Lower leg skin (tissue), 4 donors: ENCODE measurements at places on chromosomes 12 and 14.

GRCh38 chr14:72347118-72347517, 414.9 kb downstream of the RGS6 start:
- DNase-seq, result no peak

GRCh38 chr14:61408498-61408897, 87.1 kb downstream of the PRKCH start:
- no peak for DNase-seq

- DNase-seq, result peak; percentile 81
These were observed 873 bp downstream of the PLXNC1 start for GRCh38 chr12:94149119-94149780.

GRCh38 chr12:27003421-27004381, 10.5 kb downstream of the TM7SF3 start:
- DNase-seq, result no peak

DNA sequence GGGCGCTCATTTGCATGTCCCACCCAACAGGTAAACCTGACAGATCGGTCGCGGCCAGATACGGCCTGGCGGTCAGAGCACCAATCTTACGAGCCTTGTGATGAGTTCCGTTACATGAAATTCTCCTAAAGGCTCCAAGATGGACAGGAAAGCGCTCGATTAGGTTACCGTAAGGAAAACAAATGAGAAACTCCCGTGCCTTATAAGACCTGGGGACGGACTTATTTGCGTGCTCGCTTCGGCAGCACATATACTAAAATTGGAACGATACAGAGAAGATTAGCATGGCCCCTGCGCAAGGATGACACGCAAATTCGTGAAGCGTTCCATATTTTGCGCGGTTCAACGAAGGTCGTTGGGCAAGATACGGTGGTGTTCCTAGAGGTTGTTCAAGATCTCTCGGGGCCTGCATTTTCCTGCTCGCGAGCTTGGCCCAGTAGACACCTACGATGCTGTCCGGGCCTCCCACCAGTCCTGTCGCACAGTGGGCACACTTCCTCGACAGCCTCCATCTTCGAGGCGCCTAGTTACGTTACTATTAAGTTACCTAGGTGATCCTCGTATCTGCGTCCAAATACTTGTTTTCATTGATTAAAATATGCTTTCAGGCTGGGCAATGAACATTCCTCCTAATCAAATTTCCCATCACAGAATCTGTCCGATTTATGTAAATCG, at the start of gene RNU6-7:
TSS of gene RNU6-7 (plus strand) at position 230 of the 675 bp plus-strand sequence.
- no peak for DNase-seq

DNA sequence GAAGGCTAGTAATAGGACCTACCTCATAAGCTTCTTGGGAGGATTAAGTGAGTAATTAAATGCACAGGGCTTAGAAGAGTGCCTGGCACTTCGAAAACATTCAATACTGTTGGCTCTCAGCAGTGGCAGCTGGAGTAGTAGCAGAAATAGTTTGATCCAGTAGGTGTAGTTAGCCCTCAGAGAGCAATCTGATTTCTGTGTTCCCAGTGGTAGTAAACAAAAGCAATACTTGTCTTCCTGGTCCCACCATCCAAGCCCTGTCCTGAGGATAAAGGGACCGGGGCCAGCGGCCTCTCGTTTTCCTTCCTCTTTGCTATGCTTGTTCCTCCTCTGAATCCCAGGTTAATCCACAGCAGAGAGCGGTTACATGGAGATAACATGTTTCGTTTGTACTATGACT, 131.6 kb downstream of the SAMD4A start:
- DNase-seq, result no peak

GRCh38 chr14:91406982-91407381, 10.6 kb downstream of the CCDC88C start:
- no peak for DNase-seq

DNA sequence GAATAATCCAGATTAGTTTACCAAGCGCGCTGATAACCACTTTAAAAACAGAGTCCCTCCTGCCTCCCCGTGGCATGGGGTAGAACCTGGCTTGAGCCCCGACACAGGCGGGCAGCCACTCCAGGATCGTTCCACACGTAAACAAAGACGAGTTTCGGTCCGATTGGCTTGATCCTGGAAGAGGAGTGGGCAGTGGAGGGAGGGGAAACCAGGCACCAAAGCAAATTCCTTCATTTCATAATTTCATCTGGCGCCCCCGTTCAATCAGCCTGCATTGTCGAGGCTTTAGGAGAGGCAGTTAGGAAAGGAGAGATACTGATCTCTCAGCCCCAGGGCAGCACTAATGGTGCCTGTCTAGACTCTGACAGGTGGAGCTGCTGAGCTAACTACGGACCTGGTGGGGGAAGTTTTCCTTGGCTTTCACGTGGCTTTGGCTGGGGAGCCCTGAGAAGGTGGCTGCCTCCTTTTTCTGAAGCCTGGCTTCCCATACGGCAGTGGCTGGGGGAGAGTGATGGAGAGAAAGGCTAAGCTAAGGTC, 751 bp upstream of the GPRC5A start:
- no peak for DNase-seq

DNA sequence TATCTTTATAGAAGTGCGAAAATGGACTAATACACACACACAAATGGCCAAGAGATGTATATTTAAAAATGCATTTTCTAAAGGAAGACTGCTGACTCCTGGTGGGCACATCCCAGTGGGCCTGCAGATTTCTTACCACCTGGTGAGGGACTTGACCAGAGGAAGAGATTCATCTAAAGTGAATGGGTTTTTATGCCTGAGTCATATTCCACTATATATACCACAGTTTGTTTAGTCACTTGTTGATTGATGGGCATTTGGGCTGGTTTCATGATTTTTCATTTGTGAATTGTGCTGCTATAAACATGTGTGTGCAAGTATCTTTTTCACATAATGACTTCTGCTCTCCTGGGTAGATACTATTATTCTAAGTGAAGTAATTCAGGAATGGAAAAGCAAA, 277.3 kb downstream of the SLC16A7 start:
- DNase-seq, result no peak

GRCh38 chr12:85568395-85569103, 267.7 kb downstream of the RASSF9 start:
- peak; percentile 81 for DNase-seq

- DNase-seq, result peak; percentile 91
These were observed 46.1 kb upstream of the OTOGL start for GRCh38 chr12:80053051-80053790.

- DNase-seq, result no peak
These were observed 3.5 kb upstream of the FAR2 start for GRCh38 chr12:29145372-29146170.

- DNase-seq, result no peak
These were observed 88.8 kb upstream of the NOS1 start for GRCh38 chr12:117450209-117450608.

DNA sequence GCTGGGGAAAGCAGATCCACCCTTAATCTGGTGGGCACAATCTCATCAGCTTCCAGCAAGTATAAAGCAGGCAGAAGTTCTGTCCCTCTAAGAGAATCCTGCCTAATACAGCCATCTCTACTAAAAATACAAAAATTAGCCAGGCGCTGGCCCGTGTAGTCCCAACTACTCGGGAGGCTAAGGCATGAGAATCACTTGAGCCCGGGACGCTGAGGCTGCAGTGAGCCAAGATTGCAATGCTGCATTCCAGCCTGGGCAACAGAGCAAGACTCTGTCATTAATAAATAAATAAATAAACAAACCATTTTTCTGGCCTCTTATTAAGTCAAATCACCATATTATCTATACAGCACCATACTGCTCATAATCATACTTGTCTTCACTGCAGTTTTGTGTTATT, 111.2 kb downstream of the MED13L start:
- DNase-seq, result no peak

GRCh38 chr14:50892255-50892654, 20.4 kb downstream of the ABHD12B start:
- no peak for DNase-seq

GRCh38 chr12:3614806-3615466, 123.9 kb downstream of the PRMT8 start:
- no peak for DNase-seq

DNA sequence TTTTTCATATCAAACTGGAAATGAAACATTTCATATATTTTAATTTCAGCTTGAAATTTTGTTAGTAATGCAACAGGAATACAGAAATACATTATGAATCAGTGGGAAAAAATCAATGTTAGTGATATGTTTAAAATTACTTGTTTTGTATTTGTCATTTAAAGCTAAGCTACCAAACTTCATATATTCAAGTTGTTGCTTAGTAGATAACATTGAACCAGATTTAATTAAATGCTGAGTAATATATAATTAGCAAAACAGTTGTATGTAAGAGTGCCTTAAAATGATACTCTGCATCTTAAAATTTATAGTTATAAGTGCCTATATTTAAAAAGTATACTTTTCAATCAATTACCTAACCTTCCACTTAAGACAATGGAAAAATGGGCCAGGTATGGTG, 5.0 kb downstream of the CHURC1 start:
- no peak for DNase-seq

GRCh38 chr12:79983492-79983891, 48.6 kb upstream of the PPP1R12A start:
- no peak for DNase-seq

DNA sequence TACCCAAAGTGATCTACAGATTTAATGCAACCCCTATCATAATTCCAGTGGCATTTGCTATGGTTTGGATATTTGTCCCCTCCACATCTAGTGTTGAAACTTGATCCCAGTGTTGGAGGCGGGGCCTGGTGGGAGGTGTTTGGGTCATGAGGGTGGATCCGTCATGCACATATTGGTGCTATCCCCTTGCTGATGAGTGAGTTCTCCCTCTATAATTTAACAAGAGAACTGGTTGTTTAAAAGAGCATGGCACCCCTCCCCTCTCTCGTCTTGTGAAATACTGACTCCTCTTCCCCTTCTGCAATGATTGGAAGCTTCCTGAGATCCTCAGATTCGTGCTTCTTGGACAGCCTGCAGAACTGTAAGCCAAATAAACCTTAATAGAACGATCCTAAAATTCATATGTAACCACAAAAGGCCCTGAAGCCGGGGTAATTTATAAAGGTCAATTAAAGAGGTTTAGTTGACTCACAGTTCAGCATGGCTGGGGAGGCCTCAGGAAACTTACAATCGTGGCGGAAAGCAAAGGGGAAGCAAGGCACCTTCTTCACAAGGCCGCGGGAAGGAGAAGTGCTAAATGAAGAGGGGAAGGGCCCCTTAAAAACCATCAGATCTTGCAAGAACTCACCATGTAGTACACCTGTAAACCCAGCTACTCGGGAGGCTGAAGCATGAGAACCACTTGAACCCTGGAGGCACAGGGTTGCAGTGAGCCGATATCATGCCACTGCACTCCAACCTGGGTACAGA, 41.2 kb downstream of the SLC39A9 start:
- DNase-seq, result no peak

- DNase-seq, result no peak
These were observed 417.2 kb upstream of the FLRT2 start for GRCh38 chr14:85112762-85113161.

- DNase-seq, result no peak
These were observed 2.3 kb upstream of the MDM2 start for GRCh38 chr12:68805592-68806120.

DNA sequence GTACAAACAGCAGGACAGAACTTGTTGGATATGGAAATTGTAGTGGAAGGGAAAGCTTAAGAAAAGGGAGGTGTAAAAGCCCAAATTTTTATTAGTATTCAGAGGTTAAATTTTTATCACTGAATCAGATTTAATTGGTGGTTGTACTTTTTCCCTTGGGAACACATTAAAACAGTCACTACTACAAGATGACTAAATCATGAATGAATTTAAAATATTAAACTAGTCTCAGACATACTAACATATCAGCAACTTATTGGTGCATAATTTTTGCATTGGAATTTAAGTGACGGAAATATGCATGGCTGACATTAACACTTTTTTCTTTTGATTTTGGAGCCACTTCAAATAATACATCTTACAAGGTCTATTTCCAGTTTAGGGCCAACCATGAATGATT, 27.6 kb downstream of the SAMD4A start:
- no peak for DNase-seq

DNA sequence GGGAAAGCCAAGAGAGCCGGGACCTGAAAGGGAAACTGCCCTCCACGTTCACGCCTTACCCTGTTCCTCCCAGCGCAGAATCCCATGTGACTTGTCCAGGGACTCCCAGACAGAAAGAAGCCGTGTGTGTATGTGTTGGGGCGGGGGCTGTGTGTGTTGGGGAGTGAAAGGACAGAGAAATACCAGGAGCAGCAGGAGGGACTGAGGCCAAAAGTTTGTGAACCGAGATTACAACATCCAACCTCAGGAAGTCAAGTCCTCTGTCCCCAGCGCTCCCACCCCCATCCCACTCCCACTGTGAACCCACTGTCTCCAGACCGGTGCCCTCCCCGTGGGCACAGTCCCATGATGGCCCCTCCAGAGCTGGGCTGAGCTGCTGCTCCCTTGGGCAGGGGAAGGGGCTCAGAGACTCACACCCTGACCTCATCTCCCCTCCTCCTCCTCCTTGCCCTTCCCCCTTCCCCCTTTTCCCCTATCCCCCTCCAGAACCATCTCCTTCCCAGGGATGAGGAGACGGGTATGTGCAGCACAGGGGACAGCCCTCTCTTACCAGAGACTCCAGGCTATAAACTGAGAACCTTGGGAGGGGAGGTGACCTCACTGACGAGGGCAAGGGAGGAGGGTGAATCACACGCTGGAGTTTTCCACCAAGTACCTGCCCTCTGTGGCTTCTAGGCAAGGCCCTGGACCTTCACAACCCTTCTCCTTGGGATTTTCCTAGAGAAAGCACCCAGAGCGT, at the start of gene SLC6A12:
TSS of gene SLC6A12 (minus strand) at position 155 of the 739 bp plus-strand sequence. CDS start 4,171 bp downstream, outside the sequence.
- no peak for DNase-seq

DNA sequence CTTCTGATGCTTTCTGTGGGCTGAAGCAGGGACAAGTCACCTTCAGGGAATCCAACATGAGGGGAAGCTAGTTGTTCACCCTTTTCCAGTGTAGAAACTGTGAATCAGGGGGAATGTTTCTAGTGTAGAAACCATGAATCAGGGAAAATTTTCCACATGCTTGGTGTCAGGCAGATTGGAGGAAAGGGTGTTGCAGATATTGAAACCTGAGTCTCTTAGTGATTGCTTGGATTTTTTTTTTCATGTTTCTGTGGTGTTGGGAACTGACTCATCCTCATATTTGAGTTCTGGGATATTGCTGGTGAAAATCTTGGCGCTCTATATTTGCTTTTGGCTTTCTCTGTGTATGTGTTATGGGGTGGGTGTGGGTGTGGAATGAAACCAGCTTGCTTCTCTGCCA, 144.5 kb upstream of the FBXO33 start:
- DNase-seq, result no peak

- DNase-seq, result no peak
These were observed 30.1 kb downstream of the NRDE2 start for GRCh38 chr14:90301668-90302090.

DNA sequence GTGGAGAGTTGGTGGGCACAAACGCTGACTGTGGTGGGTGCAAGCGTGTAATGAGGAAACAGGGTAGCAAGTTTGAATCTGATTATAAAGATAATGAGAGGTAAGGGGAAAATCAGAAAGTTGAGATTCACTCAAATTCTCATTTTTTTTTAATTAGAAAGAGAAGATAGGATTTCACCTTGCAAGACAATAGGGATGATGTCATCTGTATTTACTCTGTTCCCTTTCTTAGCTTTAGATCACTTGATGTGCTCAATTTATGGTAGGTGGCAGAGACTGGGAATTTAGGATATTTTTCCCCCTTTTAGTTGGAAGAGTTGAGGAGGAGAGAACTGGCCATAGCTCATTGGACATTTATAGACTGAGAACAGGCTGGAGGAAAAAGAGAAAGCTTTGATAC, 363.6 kb downstream of the AEBP2 start:
- no peak for DNase-seq

GRCh38 chr12:54404061-54405004, 14.7 kb downstream of the ITGA5 start:
- no peak for DNase-seq
